WTC11 (cell line): ENCODE measurements at places on chromosomes 4 and X.
A peak's percentile ranks its signal among the peaks of the same experiment; 100 is the strongest.

- no peak for DNase-seq
Measured at GRCh38 chrX:41982953-41983352, 59.6 kb upstream of the CASK start.

GRCh38 chr4:80012291-80012690 is 60.7 kb downstream of the ANTXR2 start:
- no peak for DNase-seq

DNA sequence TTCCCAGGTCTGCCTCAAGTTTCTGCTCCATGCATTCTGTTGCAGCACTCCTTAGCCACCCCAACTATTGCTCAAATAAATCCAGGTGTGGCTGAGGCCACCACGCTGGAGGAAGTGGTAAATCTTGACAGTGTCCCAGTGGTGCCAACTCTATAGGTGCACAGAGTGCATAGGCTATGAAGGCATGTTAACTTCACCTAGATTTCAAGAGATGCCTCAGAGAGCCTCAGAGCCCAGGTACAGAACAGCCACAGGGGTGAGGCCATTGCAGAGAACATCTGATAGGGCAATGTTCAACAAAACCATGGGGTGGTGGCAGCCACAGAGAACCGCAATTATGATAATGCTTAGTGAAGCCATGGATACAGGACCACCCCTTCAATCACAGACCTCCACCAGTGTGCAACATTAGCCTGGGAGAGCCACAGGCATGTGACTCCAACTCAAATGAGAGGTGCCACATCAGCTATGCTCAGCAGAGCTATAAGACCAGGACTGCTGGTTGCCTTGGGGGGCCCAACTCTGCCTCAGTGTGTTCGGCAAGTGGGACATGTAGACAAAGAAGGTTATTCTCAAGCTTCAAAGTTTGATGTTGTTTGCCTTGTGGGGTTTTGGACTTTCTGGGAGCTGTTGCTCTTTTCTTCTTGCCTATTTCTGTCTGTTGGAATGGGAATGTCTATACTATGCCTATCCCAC is 468.7 kb downstream of the ANKRD50 start:
- no peak for DNase-seq

DNA sequence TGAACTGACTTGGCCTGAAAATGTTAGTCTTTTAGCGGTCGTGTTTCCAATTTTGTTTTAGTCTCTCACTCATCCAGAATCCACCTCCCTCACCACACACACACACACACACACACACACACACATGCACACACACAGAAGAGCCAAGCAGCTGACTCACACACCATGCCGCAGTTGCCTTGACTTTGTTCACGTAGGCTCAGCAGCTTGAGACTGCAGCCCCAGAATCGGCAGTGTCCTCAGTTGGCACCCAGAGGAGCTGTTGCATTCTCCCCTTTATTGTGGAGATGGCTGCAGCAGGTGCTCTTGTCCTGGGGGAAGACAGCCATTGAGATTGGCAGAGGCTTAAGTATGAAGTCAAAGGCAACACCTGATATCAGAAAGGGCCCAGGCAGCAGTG is 20.9 kb upstream of the XPNPEP2 start:
- DNase-seq, result no peak

DNA sequence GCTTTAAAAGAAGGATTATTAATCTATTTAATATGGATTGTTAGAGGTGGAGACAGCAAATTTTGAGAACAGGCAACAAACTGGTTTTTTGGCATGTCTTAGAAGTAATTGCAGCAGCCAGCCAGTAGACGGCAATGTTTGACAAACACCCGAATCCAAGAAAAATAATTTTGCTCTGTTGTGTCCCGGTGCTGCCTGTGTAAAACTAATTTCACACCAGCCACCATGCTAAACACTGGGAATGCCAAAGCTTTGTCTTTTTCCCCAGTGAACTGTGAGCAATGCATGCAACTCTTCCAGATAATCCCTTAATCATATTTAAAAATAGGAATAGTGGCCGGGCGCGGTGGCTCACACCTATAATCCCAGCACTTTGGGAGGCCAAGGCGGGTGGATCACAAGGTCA is 25.9 kb downstream of the SMIM31 start:
- DNase-seq, result peak; percentile 53

DNA sequence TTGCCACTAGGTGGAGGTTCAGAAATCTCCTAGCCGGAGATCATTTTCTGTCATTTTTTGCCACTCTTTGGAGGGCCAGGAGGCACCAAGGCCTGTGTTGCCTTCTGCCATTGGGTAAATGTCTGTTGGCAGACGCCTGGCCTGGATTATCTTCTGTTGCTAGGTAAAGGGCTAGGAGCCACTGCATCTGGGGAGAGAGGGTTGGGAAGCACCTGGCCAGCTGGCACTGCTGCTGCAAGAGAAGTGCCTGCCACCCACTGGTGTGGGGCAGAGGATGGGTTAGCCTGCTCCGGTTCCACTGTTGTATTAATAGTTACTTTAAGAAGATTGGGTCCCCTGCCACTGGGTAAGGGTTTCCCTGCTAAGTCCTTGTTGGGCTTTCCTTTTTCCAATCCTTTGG is 58.1 kb downstream of the AWAT2 start:
- DNase-seq, result no peak

DNA sequence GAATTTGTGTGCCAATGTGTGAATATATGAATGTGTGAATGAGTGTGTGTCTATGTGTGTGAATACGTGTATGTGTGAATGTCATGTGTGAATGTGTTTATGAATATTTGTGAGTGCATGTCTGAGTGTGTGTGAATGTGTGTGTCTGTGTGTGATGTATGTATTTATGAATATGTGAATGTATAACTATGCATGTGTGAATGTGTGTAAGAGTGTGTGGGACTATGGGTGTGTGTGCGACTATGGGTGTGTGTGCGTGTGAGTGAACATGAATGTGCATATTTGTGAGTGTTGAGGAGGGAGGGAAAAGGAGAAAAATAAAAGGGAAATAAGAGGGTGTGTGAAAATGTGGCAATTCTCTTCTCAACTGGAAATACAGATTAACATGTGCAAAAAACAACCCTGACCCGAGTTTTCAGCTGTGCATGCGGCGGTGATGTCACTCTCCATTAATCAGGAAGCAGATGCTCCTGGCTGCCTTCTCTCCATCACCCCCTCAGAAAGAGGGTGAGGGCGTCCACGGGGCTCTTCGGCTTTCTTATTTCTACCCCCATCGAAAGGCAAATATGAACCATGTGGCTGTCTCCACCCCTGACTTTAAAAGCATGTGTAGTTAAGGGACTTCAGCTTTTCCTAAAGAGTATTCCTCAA is 219.8 kb downstream of the MAML3 start:
- DNase-seq, result no peak

DNA sequence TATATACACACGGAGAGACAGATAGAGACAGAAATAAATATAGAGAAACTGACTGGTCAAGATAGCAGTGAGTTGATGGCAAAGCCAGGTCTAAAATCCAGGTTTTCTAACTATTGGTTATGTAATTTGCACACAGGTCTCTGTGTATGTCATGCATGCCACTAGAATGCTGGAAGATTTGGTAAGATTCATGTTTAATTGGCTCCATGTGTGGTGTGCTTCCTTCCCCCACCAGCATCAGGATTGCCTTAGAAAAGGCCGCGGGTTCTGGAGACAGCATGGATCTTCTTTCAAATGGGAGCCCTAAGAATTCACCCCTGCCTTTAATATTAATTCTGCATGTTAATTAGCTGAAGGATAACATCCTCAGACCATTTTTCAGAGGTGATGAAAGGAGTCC is 31.3 kb downstream of the HAND2 start:
- no peak for DNase-seq

DNA sequence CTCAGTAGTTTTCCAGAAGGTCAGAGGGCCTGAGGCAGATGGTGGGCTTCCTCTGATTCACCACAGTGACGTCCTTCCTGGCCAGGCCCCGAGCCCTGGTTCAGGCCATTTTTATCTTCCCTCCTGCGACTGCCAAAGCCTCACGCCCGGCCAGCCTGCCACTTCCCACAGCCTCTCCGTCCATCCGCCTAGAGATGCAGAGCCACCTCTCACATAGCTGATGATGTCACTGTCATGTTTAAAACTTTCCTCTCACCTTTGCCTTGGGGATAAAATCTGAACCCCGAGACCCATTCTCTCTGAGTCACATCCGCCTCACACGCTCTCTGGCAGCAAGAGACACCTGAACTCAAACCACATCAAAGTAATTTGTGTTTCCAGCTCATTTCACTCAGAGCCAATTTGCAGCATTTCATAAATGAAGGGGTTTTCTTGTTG is 175.3 kb downstream of the QDPR start:
- no peak for DNase-seq

GRCh38 chr4:138090150-138090917 is 151.8 kb downstream of the SLC7A11 start:
- peak; percentile 46 for DNase-seq

- no peak for DNase-seq
Measured at GRCh38 chr4:73451981-73452747, 16.1 kb downstream of the AFP start.

GRCh38 chr4:70721747-70722146 is at the start of gene RUFY3:
Gene RUFY3, plus strand, starts transcription at chr4:70721964. Its CDS starts 610 bp downstream, at chr4:70722574.
- no peak for DNase-seq

DNA sequence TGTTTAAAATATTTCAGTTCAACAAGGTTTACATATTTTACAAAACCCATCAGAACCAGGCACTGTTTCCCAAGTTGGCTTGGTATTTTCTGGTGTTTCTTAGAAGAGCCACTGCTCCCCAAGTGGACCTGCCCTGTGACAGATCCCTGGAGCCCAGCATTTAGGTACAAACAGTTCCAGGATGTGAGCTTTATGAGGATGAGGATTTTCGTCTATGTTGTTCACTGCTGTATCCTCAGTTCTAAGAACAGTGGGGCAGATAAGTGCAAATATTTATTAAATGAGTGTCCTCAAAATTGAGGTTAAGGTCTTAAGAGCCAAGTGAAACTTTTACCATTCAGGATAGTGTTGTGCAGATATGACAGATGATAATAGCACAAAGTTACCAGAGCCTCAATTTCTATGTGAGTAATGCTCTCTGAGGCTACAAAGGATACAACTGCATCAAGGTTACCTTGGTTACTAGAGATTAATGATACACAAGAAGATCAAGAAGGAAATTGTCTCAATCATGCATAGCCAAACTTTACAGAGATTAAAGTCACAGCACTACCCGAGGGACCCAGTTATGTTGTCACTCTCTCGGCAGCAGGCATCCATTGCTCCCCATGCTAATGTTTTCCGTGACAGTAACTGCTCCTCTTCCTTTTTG is 37.5 kb downstream of the ANXA3 start:
- no peak for DNase-seq

- DNase-seq, result no peak
Measured at GRCh38 chr4:185602397-185602796, 67.1 kb upstream of the PDLIM3 start.

DNA sequence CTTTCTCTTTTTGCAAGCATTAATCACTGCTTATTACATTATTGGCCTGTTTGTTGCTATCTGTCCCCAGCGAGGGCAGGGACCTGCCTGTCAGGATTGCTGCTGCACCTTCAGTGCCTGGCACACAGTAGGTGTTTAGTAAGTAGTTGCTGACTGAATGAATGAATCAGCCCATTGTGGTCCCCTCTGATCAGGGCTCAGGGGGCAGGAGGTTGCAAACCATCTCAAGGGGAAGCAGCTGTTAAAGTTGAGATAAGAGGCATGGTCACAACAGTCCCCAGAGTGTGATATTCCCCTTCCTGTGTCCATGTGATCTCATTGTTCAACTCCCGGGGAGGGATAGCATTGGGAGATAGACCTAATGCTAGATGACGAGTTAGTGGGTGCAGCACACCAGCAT is 85.4 kb downstream of the WFS1 start:
- no peak for DNase-seq

DNA sequence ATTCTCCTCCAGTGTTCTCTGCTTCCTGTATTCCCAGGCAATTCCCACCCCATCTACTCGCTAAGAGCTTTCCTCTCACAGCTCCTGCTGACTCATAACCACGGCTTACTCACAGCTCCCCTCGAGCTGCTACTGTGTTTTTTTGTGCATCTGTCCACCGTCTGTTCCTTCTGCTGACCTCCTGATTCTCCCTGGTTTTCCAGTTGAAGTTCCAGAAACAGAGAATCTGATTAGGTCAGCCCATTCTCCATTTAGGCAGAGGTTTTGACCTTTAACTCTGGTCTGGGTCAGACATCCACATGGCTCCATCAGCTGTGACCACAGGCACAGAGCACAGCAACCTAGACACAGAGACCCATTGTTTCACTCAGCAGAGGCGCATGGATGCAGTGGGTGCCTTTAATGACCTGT is 5.5 kb upstream of the SMIM20 start:
- DNase-seq, result no peak

- no peak for DNase-seq
Measured at GRCh38 chrX:85024044-85024443, 20.4 kb downstream of the APOOL start.

GRCh38 chr4:138182838-138183426 is 59.2 kb downstream of the SLC7A11 start:
- DNase-seq, result no peak

GRCh38 chr4:157779081-157779480 is 393.7 kb downstream of the GASK1B start:
- no peak for DNase-seq

DNA sequence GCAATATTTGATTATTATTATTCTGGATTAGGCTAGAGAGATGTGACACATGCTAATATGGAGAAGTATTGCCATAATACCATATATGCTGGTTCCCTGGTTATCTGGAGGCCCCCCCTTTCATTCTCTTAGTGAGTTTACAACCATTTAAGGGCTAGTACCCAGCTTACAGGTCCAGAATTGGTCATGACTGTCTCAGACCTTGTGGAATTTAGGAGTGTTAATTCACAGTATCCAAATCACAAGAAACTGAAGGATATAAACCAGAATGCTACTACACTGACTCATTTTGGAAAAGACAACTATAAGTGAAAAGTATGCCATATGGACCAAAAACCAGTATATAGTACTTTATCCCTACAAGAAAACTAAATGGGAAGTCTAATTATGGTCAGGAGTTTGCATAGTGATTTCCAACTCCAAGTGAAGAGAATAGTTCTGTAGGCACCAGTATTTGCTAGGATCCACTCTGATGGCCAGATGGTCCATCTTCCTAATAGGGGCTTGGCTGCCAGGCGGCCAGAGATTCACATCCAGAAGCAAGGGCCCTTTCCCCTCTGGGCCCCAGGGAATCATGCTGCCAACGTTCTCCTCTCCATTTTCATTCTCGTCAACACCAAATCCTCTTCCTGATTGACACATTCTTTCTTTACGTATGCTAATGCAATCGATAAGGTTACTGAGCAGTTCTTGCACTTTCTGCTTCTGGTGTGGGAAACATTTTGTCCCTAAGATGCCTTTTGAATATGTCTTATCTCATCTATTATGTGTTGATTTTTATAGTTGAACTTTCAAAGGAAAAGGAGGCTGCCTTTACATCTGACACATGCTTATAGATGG is 123.6 kb downstream of the SHROOM3 start:
- DNase-seq, result no peak

GRCh38 chr4:82036181-82036580 is 337.6 kb downstream of the HNRNPD start:
- no peak for DNase-seq
